MV-4-11 (cell line): ENCODE measurements at places on chromosomes 2 and 18.

DNA sequence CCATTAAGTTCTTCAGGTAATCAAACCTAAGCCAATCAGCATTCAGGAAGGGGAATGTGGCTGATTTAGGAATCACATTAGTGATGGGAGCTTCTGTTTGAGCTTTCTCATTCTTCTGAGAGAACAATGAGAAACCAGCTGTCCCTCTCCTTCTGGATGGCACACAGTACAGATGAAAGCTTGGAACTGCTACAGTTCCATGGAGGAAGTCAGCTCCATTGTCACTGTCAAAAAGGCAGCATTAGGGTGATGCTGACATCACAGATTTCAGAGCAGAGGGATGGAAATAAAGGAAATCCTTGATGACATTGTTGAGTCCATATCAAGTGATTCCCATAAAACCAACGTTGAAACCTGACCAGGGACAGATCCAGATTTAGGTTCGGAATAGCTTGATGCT lies 36.1 kb upstream of the ACYP2 start:
- DNase-seq, result no peak

DNA sequence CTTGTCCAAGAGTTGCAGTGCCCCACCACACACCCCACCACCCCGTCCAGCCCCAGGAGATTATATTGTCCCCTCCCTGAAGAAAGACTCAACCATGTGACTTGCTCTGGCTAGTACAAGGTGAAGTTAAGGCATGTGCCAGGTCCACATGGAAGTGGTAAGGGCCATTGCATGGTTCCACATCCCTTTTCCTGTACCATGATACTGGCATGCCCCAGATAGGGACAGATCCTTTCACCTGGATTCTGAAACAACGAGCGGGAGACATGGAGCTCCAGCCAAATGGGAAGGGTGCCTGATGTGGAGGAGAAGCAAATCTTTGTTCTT lies 141.5 kb upstream of the APCDD1 start:
- DNase-seq, result no peak

- peak; percentile 5 for DNase-seq
Observed at GRCh38 chr18:3889803-3890202, 439.8 kb downstream of the TGIF1 start.

GRCh38 chr2:74333896-74334586 lies 9.2 kb downstream of the SLC4A5 start:
- no peak for DNase-seq

- no peak for DNase-seq
Observed at GRCh38 chr2:26706616-26707473, 14.3 kb downstream of the KCNK3 start.
